Psoas muscle (tissue), 8 donors: ENCODE measurements at places on chromosomes 12 and 14. TPM values are rescaled to one million over a fixed set of nuclear protein-coding genes. Genes with fewer than 3 reads are reported as not detected.

CIROP gene
- not detected for total RNA-seq

ACSS3 gene
- 15.4 TPM for total RNA-seq

- H3K27me3 ChIP-seq, result no peaks in the 10 kb centered on the region
- H3K27ac ChIP-seq, result no peak overlapping the region
- H3K4me1 ChIP-seq, result peaks cover 3% of the 10 kb centered on the region
Observed at GRCh38 chr14:65834812-65835211, 422.3 kb downstream of the FUT8 start.

GRCh38 chr12:95998611-95999286, 2.6 kb upstream of the HAL start:
- H3K36me3 ChIP-seq, result peaks cover 2% of the 10 kb centered on the region
- no peak for DNase-seq
- no peak overlapping the region for H3K4me3 ChIP-seq
- H3K27ac ChIP-seq, result no peak overlapping the region

DNA sequence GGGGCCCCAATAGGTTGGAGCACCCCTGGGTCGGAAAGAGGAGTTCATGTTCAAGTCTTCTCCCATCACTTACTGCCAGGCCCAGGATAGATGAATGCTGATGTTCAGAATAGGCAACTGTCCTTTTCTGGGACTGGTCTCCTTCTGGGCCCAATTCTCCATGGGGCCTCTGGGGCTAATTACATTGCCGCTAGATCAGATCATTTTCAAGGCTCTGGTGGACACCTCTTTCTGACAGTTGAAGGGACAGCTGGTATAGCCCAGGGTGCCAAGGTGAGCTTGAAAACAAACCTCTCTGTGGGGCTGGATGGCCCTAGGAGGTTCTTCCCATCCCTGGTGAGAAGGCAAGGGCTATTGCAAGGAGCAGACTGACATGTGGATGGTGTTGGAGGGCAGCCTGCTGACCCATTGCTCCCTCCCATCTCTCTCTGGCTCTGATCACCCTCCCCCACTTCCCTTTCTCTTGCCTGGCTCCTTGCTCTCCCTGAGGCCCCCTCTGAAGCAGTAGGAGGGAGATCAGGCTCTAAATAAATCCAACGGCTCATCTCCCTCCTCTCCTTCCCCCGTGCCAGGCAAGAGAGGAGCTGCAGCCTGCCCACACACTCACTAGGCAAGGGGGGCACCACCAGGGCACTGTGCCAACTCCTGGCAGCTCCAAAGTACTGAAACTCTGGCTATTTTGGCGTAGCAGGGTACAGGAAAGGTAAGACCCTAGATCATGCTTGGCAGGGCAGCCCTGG, 1.9 kb downstream of the CACNB3 start:
- H3K4me1 ChIP-seq, result peaks cover 7% of the 10 kb centered on the region
- no peak overlapping the region for H3K4me3 ChIP-seq
- H3K36me3 ChIP-seq, result no peaks in the 10 kb centered on the region

- DNase-seq, result peak; percentile 60
- peaks cover 27% of the 10 kb centered on the region for H3K36me3 ChIP-seq
- peaks cover 18% of the 10 kb centered on the region for H3K4me1 ChIP-seq
- H3K4me3 ChIP-seq, result peak overlapping the region; percentile 92
- no peaks in the 10 kb centered on the region for H3K27me3 ChIP-seq
Observed at GRCh38 chr12:120710805-120711296, 593 bp downstream of the UNC119B start.
